ENCODE measurements at places on chromosomes 2 and 18. TPM values are rescaled to one million over a fixed set of nuclear protein-coding genes. Genes with fewer than 3 reads are reported as not detected.

Gene PLCD4
- total RNA-seq, result 0.55 TPM

Gene ACMSD
- total RNA-seq, result not detected

Gene SPDYA
- total RNA-seq, result 0.26 TPM

Gene CLK1
- 61.0 TPM for total RNA-seq

DNA sequence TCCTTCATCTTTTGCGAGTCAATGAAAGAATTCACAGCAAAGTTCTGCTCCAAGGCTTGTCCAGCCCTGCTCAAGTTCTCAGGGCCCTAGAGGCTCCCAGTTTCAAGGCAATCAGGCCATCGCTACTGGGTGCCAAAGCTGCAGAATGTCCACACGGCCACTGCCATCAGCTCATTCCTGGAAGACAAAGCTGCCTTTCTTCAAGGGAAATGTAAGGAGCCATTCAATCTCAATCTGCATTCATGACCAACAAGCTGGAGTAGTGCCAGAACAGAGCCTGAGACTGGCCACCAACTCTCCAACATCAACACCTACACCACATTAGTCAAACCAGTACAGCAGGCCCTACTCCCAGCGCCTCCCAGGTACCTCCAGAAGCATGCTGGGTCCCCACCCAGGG, 202.2 kb downstream of the TCF4 start:
- no peak for DNase-seq

DNA sequence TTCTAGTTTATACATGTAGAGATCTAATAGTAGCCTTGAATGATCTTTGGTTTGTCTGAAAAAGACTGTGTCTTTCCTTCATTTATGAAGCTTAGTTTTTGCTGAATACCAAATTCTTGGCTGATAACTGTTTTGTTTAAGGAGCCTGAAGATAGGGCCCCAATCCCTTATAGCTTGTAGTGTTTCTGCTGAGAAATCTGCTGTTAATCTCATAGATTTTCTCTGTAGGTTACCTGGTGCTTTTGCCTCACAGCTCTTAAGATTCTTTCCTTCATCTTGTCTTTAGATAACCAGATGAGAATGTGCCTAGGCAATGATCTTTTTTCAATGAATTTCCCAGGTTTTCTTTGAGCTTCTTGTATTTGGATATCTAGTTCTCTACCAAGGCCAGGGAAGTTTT, 562.1 kb downstream of the XIRP2 start:
- DNase-seq, result no peak

DNA sequence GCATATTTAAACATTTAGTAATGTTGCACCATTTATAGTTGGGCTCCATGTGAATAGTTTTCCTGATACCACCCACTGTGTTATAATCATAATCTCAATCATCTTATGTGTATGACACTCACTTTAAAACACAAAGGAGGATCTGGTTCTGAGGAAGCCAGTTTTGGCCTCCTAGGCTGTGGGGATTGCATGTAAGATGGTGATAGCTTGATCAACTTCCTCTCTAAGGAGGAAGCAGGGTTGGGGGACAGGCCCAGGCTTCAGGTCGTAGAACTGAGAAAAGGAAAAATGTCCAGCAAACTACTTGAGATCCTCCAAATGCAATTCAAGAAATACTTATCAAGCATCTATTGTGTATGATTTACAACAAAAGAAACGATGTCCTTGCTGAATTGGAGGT, 4.9 kb upstream of the PPM1B start:
- no peak for DNase-seq

Gene PROC
- total RNA-seq, result 0.36 TPM
